CD4-positive, alpha-beta T cell treated with Interleukin-12 subunit alpha and Interleukin-12 subunit beta, for 1 hour (primary cell): ENCODE measurements at places on chromosomes 3 and 15.
A peak's percentile ranks its signal among the peaks of the same experiment; 100 is the strongest.

- DNase-seq, result no peak
Measured at GRCh38 chr3:113291572-113291971, 80.2 kb downstream of the BOC start.

GRCh38 chr15:74956648-74957475 is at the start of gene RPP25:
TSS of gene RPP25 (minus strand) at chr15:74956772. CDS start at chr15:74956583, 189 bp downstream.
- DNase-seq, result peak; percentile 70

GRCh38 chr15:88230823-88231222 is 25.7 kb downstream of the NTRK3 start:
- DNase-seq, result no peak

DNA sequence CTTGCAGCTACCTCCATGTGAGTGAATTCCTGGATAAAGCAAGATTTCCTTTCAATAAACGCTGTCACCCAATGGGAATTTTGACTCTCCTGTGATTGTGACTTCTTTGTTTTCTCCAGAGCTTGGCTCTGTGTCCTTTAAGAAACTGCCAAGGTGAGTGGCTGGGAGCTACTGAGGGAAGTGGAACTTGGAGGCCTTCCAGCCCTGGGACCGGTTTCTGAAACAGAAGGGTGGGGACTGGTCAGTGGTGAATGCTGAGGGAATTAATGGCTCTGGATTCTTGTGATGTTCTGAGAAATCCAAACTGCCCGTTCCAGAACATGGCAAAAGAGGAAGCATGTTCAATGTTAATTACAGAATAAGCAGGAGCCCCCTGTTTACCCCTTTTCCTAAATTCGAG is 41.1 kb upstream of the MYZAP start:
- no peak for DNase-seq

GRCh38 chr15:53586799-53587198 is 172.7 kb downstream of the WDR72 start:
- no peak for DNase-seq

- DNase-seq, result no peak
Measured at GRCh38 chr15:73926219-73927002, at the start of gene LOXL1. TSS of gene LOXL1 (plus strand) at chr15:73926462. CDS start at chr15:73926784, 322 bp downstream.

DNA sequence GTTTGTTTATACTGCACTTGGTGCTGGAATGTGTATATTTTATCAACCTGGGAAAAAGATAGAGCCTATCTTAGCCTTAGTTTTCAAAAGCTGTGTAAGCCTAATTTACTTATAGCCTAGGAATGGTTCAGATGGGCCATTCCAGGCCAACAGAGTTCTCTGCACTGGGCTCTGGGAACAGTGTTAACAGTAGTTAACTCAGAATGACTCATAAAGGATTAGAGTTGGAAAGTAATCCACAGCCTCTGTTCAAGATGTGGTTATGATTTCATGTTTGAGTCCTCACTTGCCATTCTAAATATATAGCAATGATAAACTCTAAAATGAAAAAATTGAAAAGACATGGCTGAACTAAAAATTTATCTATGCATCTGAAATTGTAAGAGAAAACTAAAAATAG is 22.6 kb upstream of the PEX5L start:
- DNase-seq, result no peak

DNA sequence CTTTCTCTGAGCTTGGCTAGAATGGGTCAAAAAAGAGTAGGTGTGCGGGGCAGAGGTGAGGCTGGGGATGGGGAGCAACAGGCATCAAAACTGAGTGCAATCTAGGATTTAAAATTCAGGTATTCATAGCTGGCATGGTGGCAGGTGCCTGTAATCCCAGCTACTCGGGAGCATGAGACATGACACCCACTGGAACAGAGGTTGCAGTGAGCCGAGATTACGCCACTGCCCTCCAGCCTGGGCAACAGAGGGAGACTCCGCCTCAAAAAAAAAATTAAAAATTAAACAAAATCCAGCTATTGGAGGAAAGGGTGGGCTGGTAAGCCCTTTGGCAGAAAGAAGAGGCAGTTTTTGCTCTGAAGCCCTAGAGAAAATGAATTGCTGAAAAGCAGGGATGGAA is 485.8 kb upstream of the PROK2 start:
- no peak for DNase-seq

DNA sequence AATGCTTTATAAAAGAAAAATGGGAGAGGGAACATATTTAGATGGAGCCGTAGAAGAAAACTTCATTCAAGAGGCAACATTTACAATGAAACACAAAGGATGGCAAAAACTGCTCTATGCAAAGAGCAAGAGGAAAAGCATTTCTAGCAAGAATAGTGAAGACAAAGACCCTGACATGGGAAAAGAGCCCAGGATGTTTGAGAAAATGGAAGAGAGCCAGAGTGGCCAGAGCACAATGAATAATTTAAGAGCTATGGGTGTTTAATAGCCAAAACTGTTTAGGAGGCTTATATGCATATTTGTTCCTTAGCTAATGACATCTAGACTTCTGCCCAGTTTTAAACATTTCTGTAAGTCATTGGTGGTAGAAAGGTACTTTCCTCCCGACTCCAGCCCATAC is 25.4 kb upstream of the SEMA6D start:
- no peak for DNase-seq

DNA sequence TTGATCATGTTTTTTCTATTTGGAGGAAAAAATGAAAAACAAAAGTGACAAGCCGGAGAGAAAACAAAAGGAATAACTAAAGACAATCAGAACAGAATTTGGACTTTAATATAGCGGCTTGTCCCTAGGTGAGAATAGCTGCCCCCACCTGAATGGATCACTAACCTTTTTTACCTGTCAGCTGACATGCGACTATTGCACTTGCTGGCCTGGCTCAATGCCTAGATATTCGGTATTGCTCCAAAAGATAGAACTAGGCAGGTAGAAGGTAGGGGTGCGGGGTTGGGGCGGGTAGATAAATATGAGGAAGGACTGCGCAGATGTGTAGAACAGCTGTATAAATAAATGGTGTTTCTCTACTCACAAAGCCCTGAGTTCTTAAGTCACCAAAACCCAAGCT is 650 bp upstream of the MORC1 start:
- DNase-seq, result no peak

GRCh38 chr3:114839476-114839875 is 307.6 kb downstream of the ZBTB20 start:
- DNase-seq, result no peak

GRCh38 chr3:150385296-150386242 is 22.5 kb upstream of the TSC22D2 start:
- DNase-seq, result peak; percentile 32

DNA sequence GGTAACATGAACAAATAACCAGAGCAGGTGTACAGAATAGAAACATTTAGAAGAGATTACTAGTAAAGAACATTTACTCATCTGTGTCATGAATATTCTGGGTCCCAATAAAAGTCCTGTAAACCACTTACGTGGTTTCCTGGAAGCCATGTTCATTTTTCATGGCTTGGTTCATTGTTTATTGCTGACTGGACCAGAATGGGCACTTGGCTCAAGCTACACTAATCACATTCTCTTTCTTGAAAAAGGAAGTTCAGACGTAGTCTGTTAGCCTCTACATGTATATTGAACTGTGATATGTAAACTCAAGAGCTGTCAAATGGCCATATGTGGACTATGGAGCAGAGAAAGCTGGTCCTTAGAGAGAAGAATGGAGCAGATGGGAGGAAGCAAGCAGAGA is 138.3 kb upstream of the FAM3D start:
- no peak for DNase-seq

GRCh38 chr15:100234158-100235029 is 107.4 kb downstream of the ADAMTS17 start:
- DNase-seq, result no peak

- no peak for DNase-seq
Measured at GRCh38 chr15:95857758-95858157, 472.7 kb upstream of the NR2F2 start.

DNA sequence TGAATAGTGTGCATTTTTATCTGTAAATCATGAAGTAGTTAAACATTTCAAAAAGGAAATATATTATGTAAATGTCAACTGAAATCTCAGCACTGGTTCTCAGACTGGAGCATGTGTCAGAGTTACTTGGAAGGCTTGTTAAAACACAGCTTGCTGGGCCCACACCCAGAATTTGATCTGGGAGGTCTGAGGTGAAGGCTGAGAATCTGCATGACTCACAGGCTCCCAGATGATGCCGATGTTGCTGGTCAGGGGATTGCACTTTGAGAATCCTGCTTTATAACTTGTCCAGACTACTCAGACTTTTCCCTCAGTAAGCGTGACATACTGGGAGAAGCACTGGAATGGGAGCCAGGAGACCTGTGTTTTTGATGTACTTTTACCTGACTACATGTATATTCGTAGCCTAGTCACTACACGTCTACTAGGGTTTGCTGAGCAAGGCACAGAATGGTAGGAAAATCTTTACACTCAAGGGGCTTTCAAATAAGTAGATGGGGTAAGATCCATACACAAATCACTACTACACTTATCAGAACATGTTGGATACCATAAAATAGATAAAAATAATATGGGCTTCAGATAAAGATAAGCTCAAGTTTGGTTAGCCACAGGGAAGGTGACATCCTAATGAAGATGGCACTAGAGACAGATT is 77.1 kb upstream of the MEX3B start:
- no peak for DNase-seq

DNA sequence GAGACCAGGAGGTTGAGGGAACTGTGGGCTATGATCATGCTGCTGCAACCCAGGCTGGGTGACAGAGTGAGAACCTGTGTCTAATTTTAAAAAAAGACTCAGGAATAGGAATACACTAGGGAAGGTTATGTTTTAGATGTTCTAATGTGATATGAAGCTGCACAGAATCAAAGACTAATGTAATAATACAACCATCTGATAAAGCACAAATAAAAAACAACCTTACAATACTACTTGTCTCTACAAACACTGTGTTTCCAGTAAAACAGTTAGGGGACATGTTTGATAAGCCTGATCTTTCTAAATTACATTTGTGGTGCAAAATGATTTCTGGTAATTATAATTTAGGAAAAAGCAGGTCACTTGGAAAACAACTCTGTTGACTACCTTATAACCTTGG is 56.7 kb downstream of the RBMS3 start:
- no peak for DNase-seq

DNA sequence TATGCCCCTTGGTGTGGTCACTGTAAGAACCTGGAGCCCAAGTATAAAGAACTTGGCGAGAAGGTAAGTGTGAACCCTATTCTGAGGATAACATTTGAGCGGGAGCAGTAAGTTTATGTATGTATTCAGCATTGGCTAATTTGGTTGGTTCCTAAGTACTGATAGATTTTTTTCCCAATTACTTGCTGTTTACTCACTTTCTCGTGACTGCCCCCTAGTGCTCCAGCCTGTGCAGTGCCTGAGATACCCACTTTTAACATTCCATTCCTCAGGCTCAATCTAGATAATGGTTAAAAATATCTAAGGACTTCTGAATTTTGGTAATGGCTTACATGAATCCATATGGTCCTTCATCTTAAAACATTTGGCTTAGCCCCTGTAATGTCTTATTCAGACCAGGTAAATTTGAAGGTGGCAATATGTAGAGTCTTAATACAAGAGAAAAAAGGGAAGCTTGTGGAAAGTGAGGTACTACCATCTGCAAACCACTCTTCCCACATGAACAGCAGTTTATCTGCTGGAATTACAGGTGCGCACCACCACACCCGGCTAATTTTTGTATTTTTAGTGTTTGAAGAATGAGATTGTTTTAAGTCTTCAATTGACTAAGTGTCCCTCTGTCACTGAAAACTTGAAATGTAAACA is 7.1 kb downstream of the ELL3 start:
- peak; percentile 70 for DNase-seq

GRCh38 chr3:121598564-121598963 is 5.4 kb downstream of the FBXO40 start:
- DNase-seq, result no peak

GRCh38 chr15:47551079-47551478 is 166.2 kb upstream of the SEMA6D start:
- DNase-seq, result no peak

- DNase-seq, result no peak
Measured at GRCh38 chr3:189038773-189039745, 132.7 kb upstream of the TPRG1 start.

GRCh38 chr15:72050700-72051099 is 67.2 kb downstream of the MYO9A start:
- DNase-seq, result no peak

DNA sequence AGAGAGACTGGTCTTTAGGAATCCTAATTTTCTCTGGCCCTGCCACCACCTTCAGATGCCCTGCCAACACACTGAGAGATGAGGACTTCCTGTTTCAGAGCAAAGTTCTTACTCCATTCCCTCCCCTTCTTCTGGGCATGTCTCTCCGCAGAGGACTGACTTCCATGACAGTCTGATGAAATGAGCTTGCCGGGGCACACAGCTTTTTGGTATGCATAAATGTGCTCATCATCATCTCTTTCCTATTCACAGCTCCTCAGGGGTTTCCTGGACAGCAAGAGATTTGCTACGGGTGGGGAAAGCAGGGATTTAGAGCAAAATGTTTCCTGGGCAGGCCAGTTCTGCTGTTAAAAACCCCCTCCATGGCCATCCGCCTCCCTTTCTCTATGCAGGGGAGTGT is 27.6 kb upstream of the SEMA6D start:
- DNase-seq, result no peak

GRCh38 chr3:170814822-170815221 is 55.2 kb downstream of the RPL22L1 start:
- no peak for DNase-seq

DNA sequence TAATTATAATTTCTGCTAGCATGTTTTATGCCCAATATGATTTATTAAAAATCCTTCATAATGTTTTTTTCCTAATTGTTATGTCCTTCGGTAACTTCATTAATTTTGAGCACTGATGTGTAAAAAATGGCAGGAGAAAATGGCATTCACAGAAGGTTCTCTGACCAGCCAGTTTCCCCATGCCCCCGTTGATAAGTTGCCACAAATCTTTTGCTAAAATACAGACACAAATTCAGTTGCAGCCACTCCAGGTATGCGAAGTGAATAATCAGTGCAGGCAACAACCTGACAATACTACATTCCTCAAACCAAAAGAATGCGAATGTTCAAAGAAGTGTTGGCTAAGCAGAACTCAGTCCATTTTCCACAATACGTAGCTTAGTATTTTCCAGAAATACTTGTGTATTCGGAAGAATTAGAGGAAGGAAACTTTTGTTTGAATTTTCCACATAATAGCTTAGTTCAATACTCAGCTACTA is 32.7 kb downstream of the CHL1 start:
- DNase-seq, result no peak

DNA sequence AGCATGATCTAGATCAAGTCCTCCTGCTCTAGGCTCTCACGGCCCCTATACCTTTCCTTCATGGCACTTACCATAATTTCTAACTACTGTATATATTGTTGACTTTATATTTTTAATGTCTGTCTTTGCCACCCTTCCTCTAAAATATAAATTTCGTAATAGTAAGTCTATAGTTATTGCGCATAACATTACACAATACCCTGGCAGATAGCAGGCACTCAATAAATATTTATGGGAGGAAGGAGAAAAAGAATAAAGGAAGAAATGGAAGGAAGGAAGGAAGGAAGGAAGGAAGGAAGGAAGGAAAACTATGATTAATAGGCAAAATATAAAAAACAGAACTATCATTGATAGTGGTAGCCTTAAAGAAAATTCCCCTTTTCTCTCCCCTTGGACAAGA is 190.3 kb upstream of the LMCD1 start:
- DNase-seq, result no peak

- no peak for DNase-seq
Measured at GRCh38 chr15:55094136-55094535, 102.6 kb downstream of the RSL24D1 start.
